ENCODE measurements at places on chromosomes 5 and 9.

DNA sequence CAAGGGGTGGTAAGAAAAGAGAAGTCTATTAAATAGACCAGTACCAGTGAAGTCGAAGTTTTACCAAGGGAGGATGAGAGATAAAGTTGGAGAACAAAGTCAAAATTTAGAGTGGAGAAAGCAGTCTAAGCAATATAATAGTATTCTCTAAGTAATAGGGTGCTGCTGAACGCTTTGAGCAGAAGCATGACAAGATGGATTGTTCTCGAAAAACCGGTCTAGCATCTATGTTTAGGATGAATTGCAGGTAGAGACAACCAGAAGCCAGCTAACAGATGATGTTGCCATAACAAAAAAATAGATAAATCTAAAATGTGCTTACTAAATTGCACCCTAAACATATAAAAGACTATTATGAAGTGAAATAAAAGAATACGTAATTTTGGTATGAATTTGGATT, 237.0 kb downstream of the PRELID2 start:
- DNase-seq = no peak

- no peak for DNase-seq
Measured at GRCh38 chr5:161115941-161116340, 263.9 kb upstream of the ATP10B start.

DNA sequence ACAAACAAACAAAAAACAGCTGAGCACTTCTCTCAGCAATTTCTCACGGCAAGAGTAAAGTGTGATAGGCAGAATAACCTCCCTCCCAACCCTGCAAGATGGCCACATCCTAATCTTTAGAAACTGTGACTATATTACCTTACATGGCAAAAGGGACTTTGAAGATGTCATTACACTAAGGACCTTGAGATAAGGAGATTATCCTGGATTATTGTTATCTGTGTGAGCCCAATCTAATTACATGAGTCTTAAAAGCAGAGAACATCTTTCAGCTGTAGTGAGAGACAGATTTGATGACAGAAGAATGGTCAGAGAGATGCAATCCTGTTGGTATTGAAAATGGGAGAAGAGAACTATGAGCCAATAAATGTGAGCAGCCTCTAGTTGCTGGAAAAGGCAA, 347.9 kb downstream of the CDH9 start:
- no peak for DNase-seq

- no peak for DNase-seq
Measured at GRCh38 chr9:114465417-114465816, 39.9 kb downstream of the WHRN start.

GRCh38 chr5:109690975-109691574, 1.3 kb downstream of the MAN2A1 start:
- peak; percentile 80 for DNase-seq

DNA sequence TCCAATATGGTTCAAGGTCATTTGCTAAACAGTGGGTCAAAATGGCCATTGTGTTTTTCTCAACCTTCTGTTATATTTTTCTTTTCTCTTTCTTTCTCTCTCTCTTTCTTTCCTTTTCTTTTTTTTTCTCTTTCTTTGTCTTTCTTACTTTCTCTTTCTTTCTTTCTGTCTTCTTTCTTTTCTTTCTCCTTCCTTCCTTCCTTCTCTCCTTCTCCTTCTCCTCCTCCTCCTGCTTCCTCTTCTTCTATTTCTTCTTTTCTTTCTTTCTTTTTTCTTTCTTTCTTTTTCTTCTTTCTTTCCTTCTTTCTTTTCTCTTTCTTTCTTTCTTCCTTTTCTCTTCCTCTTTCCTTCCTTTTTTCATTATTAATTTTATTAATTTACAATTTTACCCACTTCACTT, 619.5 kb downstream of the IRX1 start:
- DNase-seq = no peak

DNA sequence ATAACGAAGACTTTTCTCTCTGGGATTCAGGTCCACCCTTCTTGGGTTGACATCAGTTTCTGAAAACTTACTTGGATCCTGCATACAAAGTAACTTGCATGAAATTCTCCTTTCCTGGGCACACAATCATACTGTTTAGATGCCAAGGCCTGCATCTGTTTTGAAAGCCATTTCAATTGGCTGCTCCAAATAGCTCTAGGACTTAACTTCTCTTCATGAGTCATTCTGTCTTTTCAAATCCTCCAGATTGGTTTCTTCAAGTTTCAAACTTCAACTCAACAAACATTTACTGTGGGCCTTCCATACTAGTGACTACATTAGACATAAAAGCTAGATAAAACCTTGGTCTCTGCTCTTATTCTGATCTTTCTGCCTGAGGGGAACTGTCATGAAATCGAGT, 54.8 kb upstream of the HMHB1 start:
- no peak for DNase-seq

- DNase-seq = peak; percentile 84
Measured at GRCh38 chr9:127869310-127870152, 7.9 kb downstream of the AK1 start.

DNA sequence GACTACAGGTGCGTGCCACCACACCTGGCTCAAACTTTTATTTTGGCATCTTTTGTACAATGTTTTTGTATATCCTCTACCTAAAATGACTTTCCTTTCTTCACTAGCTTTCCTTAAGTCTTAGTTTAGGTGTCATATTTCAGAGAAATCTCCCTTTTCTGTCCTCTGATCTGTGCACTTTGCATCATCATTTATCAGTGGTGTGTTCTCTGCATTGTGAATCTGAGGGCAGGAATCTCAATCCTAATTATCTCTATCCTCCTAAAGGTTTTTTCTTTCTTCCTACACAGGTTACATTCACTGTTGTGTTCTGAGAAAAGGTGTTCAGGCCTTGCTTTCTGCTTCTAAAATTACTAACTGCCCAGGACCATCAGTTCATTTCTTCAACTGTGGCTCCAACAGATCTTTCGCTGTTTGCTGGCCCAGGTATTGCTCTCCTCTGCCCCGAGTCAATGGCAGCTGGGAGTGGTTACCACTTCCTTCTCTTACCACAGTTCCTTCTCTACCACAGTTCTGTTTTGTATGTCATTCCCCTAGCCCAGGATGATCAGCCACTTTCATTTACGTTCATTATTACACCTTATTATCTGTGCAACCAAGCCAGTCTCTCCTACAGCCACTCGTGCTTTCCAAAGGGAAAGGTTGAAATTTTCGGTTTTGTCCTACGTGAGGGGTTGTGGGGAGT, 14.0 kb downstream of the TGFBR1 start:
- no peak for DNase-seq

DNA sequence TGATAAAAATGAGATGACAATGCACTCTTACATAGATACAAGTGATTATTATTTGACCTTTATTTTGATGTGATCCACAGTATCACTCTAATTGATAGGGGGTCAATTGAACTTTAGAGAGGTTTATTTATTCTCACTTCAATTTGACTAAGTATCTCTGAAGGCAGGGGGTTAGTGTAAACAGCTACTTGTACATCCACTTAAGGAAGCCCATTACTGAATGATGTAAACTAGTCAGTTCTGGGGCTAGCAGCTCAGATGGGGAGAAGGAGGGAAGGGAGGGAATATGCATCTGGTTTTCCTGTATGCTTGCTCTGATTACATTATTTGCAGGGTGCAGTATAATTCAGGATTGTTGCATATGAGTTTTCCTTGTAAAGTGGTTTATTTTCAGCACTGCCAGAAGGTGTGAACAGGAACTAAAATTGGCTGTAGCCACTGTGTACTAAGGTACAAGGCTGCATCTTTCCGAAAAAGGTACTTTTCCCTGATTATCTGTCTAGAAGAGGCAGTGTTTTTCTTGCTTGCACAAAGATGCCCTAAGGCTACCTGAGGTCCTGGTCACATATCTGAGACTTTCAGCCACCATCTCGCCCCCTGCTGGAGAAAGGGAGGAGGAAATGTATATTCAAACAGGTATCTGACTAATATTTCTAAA, 51.2 kb downstream of the MRPS27 start:
- peak; percentile 60 for DNase-seq

GRCh38 chr5:167845952-167846351, 445.5 kb upstream of the WWC1 start:
- no peak for DNase-seq

DNA sequence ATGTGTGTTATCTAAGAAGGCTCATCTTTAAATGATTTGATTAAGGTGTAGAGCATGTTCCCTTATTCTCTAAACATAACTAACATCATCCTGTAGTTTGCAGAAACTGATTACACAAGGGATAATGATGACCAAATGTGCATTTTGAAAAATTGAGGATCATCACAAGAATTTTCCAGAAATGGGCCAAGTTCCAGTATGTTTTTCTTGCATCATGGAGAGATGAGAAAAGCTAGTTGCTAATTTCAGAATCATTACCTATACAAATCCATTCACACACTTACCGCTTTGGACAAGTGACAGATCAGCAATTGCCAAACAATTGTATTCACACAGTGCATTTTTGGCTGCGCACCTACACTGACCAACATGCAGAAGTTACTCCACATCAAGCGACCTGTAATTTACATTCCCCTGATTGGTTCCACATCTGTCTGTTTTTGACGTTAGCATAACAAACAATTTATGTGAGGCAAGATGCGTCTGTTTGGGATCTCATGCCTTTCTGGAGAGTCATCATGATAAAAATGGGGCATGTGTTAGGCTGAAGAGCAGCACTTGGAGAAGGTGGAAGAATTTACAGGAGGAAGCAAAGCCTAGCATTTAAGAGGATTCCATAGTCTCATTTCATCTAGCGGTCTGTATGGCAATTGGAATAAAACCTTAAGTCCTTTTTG, 2.8 kb upstream of the BNC2 start:
- no peak for DNase-seq

DNA sequence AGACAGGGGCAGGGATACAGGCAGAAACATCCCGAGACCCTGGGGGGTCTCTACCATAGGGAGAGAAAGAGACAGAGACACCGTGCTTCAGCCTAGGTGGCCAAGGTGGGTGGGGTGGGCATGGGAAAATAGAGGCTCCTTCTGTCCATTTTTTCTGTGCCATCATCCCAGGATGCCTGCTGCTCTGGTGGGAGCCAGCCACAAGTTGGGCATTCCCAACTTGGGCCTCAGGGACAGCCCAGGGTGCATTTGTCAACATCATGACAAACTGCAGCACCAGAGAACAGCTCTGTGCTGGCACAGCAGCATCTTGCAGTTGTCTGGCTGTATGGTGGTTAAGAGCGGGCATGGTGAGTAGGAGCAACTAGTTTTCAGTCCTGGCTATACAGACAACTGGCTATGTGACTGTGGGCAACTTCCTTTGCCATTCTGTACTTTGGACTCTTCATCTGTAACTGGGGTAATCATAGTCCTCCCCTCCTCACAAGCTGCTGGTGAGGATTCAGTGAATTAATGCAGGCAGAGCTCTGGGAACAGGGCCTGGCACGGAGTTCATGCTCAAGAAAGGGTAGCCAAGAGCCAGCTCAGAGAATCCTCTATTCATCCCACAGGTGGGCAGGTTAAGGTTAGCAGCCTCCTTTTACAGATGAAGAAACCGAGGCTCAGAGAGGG, 100.4 kb downstream of the RGS3 start:
- DNase-seq = peak; percentile 21

GRCh38 chr5:158140120-158140731, 281.3 kb upstream of the CLINT1 start:
- no peak for DNase-seq

GRCh38 chr9:107696302-107696701, 206.7 kb upstream of the KLF4 start:
- no peak for DNase-seq

DNA sequence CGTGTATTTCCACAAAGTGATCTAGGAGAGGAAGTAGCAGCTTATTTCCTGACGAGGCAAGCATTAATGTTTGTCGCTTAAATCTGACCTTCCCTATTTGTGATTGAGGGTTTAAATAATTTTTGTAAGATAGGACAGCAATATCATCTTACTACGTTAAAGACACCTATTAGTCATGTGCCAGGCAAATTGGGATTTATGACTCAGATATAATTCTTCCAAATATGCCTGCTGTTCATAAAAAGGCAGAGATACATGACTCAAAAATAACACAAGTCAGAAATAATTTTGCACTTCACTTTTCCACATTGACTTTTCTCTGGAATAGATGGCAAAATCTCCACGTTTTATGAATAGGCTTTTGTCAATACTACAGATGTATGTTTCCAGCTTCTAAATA, 43.0 kb upstream of the CDH12 start:
- DNase-seq = no peak

GRCh38 chr9:127712867-127713266, 2.6 kb downstream of the PTRH1 start:
- no peak for DNase-seq

DNA sequence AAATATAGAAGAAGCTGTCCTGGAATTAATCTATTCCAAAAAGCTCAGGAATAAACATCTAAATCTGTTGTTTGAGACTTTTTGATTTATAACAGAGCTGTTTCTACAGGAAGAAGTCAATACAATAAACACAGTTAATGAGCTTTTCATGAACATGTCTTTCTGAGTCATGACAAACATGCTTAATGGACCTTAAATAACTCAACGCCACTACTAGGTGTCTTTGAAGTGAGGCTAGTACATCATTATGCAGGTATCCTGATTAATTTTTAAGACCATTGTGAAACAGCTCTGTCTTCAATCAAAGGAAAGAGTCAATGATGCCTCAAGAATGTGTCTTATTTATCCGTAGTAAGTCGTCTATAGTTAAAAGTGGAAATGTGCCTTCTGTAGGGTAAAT, 131.6 kb downstream of the GABRB2 start:
- no peak for DNase-seq

DNA sequence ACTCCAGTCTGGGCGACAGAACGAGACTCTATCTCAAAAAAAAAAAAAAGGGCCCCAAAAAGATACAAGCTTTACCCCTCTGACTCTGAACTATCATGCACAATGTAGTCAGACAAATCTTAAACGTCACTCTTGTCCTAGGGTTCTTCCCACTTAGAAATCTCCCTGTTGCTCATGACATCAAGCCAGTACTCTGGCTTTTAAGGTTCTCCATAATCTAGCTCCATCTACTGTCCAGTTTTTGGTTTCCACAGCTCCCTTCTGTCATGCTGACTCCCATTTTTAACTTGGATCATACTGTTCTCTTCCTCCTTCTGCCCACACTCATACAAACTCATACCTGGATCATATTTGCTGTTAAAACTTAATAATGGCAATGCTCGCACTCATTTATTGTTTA, 156.7 kb upstream of the TLX3 start:
- DNase-seq = no peak

DNA sequence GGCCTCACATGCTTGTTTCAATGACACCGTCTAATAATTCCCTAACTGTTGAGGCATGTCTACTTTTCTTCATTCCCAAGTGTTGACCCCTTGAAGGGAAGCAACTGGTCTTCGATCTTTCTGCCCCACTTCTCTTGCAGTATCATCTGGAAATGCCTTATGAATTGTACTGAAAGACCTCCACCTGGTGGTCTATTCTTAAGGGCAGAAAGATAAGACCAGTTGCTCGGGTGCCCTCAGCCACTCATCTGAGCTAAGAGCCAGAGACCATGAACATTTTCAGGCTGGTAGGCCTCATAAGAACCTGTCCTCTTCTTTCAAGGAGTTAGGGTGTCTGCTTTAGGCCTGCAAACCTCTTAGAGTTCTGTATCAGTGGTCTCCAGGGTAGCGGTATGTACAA, 542.5 kb downstream of the CTNND2 start:
- DNase-seq = no peak

GRCh38 chr5:36733183-36733582, 126.8 kb downstream of the SLC1A3 start:
- no peak for DNase-seq

GRCh38 chr9:14301583-14302021, 12.3 kb downstream of the NFIB start:
- no peak for DNase-seq

Data from left colon (tissue), 2 donors.